Pulmonary artery endothelial cell (primary cell): ENCODE measurements at places on chromosomes 3 and 15.

DNA sequence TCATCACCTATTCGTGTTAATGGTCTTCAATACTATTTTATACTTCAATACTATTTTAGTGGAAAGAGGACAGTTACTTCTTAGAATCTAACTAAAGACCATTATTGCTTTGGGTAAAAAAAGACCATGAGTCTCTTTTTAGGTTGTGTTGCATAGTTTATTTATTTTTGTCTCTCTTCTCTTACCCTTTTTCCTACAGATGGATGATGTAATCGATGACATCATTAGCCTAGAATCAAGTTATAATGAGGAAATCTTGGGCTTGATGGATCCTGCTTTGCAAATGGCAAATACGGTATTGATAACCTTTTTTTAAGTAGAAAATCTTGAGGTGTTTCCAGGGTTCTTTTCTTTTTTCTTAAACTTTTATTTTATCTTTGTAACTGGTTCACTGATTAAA is 58.5 kb upstream of the SAMMSON start:
- no peak for DNase-seq

DNA sequence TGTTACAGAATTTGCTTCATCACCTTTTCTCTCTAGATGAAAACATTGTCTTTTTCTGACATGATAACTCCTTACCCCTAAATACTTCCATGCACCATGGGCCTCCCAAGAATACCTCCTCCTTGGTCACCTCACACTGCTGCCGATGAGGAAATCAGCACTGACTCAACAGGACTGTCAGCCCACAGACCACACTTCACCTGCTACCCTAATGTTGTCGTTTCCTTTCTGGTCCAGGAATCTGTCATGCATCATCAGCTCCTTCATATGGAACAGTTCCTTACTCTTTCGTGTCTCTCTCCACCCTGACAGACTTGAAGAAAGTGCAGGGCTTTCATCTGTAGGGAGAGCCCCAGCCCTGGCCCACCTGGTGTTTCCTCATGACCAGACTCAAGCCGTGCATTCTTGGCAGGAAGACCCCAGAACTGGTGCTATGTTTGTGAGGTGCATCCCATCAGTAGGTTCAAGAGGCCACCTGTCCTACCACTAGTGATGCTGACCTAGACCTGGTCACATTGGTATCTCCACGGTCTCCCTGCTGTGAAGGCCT is 41.1 kb upstream of the PLXNA1 start:
- DNase-seq = no peak

- no peak for DNase-seq
These were observed 261.7 kb downstream of the DOCK3 start for GRCh38 chr3:50936389-50936788.

DNA sequence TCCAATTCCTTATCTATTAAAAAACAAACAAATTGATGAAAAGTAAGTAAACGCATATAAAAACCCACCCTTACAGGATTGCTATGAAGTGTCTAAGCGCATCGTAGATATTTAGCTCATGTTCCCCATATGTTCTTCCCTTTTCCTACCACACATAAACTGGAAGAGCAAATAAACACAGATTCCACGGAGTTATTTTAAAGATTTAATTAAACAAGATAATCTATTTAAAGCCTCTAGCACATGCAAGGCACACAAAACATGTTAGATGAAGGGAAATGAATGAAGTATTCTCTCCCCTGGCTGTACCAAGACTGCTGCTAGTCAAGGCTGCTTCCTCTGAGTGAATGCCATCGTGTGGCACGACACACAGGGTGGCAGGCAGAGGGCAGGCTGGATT is 78.4 kb upstream of the FGF12 start:
- DNase-seq = no peak

DNA sequence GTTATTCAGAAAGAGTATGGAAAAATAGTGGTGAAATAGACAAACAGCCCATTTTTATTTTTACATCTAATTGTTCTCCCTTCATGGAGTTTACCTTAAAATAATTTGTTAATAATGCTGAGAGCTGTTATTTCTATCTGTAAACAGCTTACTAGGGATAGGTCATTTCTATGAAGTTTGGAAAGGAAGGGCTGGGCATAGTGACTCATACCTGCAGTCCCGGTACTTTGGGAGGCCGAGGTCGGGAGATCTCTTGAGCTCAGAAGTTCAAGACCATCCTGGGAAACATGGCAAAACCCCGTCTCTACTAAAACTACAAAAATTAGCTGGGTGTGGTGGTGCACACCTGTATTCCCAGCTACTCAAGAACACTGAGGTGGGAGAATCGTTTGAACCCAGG is 624.3 kb upstream of the LMCD1 start:
- no peak for DNase-seq

- DNase-seq = no peak
These were observed 75.1 kb downstream of the FAM174B start for GRCh38 chr15:92580521-92580920.

DNA sequence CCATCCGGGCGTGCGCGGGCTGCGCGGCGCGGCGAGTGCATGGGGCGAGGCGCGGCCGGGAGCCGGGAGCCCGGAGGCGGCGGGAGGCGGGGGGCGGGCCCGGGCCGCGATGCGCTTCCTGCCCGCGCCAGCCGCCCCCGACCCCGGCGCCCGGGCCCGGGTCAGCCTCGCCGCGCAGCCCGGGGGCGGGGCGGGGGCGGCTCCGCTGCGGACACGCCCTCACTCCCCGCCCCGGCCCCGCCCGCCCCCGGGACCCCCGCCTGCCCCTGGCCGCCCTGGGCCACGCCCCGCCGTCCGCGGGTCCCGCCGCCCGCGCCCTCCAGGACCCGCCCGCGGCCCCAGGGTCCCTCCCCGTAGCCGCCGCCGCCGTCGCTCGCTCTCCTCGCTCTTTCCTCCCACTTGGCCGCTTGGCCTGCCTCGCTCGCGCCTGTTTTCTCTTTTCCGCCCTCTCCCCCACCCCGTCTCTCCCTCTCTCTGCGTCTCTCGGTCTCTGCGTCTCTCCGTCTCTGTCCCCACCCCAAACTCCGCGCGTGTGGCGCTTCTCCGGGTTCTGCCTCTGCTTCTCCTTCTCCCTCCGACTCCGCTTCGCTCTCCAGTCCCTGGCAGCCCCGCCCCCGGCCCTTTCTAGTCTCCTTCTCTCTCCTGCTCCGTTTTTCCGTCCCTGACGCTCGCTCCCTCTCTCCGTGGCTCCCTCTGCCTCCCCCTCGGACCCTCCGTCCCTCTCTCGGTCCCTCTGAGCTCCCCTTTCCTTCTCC is at the start of gene PLXND1:
TSS of gene PLXND1 (minus strand) at position 41 of the 755 bp plus-strand sequence. CDS start at position 4, 37 bp downstream.
- DNase-seq = peak; percentile 61

GRCh38 chr3:37779289-37780152 is 82.2 kb upstream of the CTDSPL start:
- DNase-seq = peak; percentile 46

DNA sequence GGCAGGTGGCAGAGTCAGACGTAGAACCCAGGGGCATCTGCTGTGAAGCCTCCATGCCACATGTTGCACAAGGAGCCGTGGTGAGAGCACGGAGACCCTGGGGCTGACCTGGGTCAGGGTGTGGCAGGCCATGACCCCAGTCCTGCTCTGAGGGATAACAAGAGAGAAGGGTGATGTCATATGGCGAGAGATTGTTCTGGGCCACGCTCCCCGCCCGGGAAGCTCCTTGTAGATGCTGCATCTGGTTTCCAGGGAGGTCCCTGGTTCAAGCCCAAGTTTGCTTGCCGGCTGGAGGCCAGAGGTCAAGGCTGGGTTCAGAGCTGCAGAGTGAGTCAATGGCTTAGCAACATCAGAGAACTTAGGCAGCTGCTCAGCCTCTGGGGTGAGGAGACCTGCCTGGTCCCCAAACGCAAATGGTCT is 17.3 kb downstream of the FGD5 start:
- no peak for DNase-seq

- no peak for DNase-seq
These were observed 201.0 kb upstream of the BCL6 start for GRCh38 chr3:187946163-187946691.

GRCh38 chr3:52404391-52404790 is 40.5 kb downstream of the SEMA3G start:
- no peak for DNase-seq

DNA sequence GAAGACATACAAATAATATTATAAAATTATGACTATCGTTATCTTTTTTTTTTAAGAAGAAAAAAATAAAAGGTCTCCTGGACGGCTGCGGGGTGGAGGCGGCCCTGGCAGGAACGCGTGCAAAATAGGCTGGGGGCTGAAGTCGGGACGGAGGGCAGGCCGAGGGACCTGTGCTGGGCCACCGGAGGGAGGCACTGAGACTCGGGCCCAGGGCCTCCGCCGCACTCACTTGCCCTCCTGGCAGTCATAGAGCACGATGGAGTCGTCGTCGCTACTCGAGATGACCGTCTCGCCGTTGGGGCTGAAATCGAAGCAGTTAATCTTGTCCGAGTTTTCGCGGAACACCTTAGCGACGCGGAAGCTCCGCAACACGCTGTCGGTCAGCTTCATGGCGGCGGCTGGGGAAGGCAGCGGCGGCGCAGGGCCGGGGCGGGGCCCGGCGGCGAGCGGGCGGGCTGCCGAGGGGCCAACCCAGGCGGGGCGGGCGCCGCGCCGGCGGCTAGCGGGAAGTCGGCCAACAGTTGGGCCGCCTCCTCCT is 408 bp downstream of the WDR82 start:
- DNase-seq = no peak

DNA sequence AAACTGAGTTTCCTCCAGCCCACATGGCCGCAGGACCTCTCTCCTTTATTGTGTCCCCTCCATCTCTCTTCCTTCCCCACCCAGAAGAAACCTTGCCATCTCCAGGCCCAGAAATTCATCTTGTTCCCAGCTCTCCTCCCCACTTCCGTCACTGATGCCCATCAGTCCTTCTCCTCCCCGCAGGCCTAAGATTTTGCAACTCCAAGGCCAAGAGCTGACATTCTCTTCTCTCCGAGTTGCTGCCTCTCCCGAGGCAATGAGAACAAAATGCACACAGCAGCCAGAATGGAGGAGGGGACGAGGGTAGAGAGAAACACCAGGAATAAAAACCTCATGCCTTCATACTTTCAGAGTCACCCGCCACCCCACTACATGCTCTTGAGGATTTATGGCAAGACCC is 526.5 kb upstream of the PROK2 start:
- no peak for DNase-seq
